NCI-H510A treated with DMSO at 0.1 percent for 48 hours (cell line): ENCODE measurements at places on chromosomes 2 and 18.
A peak's percentile ranks its signal among the peaks of the same experiment; 100 is the strongest.

DNA sequence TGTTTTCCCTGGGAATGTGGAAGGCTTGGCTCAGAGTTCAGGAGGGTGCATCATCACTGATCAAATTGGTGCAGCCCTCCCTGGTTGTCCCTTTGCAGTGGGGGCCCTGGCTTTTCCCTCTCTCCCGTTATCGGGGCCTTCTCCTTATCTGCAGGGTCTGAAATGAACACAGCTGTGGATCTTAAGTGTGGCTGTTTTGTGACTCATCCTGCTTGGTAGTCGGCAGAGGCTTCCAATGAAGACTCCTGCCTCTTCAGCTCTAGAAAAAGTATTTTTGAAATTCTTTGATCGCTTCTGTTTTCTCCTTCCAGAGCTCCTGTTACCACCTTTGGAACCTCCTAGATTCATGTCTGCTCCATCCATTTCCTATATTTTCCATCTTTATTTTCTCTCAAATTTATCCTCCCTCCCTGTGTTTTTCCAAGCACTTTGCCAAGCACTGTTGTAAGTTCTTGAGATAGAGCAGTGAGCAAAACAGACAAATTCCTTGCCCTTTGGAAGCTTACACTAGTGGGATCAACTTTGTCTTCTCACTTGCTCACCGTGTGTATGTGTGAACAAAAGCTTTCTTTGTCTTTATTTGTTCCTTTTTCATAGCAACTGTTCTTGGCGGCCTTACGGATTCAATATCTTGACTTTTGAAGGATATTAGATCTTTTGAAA, 45.7 kb downstream of the RALB start:
- DNase-seq, result no peak

- no peak for DNase-seq
Measured at GRCh38 chr18:48375150-48375800, 33.9 kb downstream of the ZBTB7C start.

GRCh38 chr2:127079358-127079920, 27.5 kb downstream of the BIN1 start:
- no peak for DNase-seq

- no peak for DNase-seq
Measured at GRCh38 chr2:67579216-67579615, 182.1 kb downstream of the ETAA1 start.

- no peak for DNase-seq
Measured at GRCh38 chr2:69138247-69138772, 125.3 kb downstream of the ANTXR1 start.

DNA sequence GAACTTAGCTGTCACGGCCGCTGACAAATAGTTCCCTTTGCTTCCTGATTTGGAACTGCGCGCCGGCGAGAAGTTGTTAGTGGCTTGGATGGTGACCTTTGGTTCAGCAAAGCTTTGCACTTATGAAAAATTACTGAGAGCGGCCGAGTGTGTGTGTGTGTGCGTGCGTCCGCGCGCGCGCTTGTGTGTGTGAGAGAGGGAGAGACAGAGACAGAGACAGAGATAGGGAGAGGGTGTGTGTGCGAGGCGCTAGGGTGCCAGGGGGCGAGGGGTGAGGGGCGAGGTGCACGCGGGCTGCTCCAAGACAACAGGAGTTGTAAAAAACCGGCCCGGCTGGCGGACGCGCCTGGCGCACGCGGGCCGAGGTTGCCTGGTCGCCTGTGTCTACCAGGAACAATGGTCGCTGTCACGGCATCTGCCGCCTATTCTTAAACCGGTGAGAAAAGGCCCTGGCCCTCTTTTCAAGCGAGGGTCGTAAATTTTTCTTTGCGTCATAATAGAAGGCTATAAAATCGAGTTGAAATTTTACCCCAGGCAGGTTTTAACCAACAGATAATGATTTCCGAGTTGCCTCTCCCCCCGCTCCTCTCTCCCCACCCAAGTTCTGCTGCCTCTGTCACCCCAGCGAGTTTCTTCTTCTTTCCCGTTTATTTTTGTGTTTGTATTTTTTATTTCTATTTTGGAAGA, 535 bp downstream of the HOXD3 start:
- peak; percentile 67 for DNase-seq

- DNase-seq, result no peak
Measured at GRCh38 chr18:59325965-59326364, 7.5 kb upstream of the CPLX4 start.

GRCh38 chr2:127003070-127003800, 103.7 kb downstream of the BIN1 start:
- no peak for DNase-seq

- no peak for DNase-seq
Measured at GRCh38 chr2:63053889-63054602, 3.4 kb downstream of the OTX1 start.

DNA sequence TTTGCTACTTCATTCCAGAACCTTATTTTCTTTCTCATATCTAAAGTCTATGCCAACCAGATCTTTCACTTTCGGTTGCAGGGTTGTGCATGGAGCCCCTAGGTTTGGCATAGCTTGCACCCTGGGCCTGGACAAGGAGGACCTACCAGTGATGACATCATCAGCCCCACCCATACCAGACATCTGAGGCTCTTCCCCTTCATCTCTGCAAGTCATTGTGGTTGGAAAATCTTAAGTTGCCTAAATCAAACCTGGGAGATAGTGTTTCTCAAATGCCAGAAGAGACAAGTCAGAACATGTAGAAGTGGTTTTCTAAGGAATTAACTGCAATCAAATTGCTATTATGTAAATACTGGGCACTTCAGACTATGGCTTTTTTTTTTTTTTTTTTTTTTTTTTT, 363.3 kb downstream of the ZNF516 start:
- peak; percentile 12 for DNase-seq

DNA sequence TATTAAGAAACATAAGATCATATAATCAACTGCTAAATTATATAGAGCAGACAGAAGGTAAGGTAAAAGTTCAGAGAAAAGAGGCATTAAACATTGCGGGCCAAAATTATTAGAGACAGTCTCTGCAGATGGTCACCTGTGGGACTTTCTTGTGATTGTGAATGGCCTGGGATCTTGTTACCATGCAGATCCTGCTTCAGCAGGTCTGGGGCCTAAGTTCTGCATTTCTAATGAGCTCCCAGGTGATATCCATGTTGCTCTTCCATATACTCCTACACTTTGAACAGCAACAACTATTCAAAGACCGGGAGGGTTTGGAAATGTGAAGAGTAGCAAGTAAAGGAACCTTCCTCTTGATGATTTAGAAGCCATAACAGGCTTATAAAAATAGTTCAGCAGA, 8.5 kb upstream of the ETAA1 start:
- DNase-seq, result no peak

DNA sequence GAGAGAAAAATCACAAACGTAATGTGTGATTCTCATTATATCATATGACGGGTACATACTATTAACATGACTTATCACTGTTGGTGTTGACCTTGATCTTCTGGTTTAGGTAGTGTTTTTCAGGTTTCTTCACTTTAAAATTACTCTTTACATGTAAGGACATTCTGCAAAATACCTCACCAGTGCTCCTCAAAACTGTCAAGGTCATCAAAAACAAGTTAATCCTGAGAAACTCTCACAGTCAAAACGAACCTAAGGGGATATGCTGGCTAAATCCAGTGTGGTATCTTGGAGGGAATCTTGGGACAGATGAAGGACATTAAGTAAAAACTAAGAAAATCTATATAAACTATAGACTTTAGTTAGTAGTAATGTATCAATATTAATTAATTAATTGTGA, 499.8 kb downstream of the IRS1 start:
- no peak for DNase-seq

DNA sequence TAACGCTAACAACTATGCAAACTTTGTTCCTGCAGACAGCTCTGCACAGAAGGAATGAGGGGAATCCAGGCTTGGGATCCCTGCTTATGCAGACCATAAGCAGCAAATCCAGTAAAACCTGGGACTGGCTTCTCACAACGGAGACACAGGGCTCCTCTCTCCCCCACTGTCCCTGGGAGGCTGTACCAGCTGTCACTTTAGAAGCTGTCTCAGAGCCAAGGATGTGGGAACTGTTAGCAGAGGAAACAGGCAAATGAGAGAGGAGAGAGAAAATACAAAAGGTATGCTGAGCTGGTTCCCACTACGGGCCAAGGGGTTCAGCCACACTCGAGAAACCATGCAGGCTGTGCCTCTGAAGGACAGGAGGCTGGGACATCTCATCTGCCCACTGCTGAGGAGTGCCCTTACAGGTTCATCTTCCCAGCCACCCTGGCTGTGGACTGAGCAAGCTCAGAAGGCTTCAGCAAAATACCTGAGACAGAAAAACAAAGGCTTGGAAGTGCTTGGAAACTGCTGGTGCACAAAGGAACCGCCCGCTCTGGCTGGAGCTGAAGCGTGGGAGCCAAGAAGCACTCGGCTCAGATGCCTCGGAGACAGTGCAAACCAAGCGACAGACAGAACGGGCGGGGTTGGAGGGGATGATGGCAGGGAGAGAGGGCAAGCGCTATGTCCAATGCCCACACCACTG, 72.5 kb downstream of the FAM210A start:
- no peak for DNase-seq

GRCh38 chr2:239509373-239510143, 108.7 kb upstream of the HDAC4 start:
- no peak for DNase-seq

DNA sequence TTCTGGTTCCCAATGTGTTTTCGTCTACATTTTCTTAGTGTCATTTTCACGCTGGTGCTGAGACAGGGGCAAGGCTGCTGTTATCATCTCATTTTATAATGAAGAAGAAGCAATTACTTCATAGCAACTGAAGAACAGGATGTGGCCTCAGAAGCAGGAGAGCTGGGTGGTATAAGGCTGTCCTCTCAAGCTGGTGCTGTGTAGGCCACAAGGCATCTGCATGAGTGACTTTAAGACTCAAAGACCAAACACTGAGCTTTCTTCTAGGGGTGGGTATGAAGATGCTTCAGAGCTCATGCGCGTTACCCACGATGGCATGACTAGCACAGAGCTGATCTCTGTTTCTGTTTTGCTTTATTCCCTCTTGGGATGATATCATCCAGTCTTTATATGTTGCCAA, 7.3 kb downstream of the IL36G start:
- DNase-seq, result no peak

- DNase-seq, result no peak
Measured at GRCh38 chr18:68041327-68041726, 524.8 kb upstream of the DSEL start.

GRCh38 chr2:64522843-64523428, 1.2 kb upstream of the AFTPH start:
- peak; percentile 86 for DNase-seq

- DNase-seq, result no peak
Measured at GRCh38 chr2:131143803-131144202, 38.7 kb downstream of the PLEKHB2 start.

GRCh38 chr2:18047896-18048657, 169.6 kb downstream of the KCNS3 start:
- no peak for DNase-seq

DNA sequence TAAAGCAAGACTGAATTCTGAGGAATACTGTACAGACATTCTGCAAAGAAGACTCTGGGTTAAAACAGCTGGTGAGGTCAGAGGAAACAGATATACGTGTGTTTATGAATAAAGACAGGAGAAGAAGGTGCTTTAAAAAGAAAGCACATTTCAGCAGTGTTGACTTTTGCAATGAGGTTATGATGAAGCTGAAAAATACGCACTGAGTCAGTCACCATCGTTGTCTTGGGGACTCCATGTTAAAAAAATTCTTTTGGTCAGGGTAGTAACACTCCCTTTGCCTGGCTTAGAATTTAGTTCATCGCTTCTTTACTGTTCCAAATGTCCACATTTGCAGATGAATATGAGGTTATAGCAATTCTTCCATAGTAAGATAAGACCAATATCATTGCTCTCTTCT, 1049.0 kb downstream of the TSN start:
- DNase-seq, result no peak

DNA sequence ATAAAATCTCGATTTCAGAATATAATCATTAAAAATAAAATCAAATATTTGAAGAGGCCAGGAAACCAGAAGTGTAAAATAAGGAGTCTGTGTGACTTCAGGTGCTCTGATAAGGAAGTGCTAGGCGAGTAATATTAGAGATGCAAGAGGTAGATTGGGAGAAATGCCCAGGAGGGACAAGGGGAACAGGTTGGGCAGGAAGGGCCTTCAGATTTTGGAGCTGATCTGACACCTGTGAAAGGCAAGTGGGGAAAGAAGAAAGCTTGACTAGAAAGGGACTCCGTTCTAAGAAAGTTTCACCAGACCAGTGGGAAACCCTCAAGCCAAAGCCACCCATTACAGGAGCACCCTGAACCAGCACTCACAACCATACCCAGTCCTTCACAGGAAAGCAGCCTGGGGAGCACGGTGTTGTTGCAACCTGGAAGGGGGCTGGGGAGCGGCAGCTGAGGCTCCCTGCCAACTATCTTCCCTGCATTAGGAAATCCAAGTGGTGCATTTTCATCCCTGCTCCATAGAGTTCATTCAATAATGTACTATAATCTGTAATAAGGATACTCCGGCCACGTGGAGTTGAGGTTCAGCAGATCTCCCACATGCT, 57.5 kb upstream of the GREB1L start:
- DNase-seq, result no peak

- DNase-seq, result no peak
Measured at GRCh38 chr2:239039479-239039861, 191.6 kb downstream of the TWIST2 start.

GRCh38 chr2:128818704-128819491, 500.2 kb upstream of the HS6ST1 start:
- no peak for DNase-seq

DNA sequence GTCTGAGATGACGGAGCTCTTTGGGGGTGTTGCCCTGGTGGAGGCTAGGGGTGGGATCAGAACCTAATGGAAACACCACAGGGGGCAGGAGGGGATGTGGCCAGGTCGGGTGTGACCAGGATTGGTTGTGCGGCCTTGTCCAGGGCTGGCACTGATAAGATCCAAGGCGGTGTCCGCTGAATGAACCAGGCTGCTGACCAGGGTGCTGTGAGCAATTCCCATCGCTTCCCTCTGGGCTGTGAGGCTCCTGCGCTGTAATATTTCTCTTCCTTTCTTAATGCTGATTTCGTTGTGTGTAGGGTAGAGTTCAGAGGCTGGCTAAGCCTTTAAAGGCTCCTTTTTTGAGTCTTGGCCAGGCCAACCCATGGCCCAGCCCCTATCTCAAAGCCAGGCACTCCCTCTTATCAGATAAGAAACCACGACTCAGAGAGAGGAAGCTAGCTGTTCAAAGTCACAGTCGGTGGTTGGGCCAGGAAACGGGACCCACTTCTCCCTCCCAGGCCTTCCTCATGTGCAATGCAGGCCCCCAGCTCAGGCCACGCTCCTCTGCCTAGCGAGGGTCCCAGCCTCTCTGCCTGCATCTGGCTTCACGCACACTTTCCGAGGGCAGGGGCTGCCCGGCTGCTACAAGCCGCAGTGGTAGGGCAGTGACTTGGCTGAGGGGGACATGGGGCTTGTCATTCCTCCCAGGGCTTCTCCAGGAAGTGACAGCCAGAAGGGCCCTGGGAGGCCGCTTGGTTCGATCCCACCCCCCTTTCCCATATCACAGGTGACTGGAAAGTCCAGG, 26.0 kb upstream of the FOSL2 start:
- no peak for DNase-seq
